ENCODE measurements at places on chromosomes 6 and 20.

- DNase-seq = no peak
These were observed 89.2 kb downstream of the FAM83B start for GRCh38 chr6:54935739-54936138.

DNA sequence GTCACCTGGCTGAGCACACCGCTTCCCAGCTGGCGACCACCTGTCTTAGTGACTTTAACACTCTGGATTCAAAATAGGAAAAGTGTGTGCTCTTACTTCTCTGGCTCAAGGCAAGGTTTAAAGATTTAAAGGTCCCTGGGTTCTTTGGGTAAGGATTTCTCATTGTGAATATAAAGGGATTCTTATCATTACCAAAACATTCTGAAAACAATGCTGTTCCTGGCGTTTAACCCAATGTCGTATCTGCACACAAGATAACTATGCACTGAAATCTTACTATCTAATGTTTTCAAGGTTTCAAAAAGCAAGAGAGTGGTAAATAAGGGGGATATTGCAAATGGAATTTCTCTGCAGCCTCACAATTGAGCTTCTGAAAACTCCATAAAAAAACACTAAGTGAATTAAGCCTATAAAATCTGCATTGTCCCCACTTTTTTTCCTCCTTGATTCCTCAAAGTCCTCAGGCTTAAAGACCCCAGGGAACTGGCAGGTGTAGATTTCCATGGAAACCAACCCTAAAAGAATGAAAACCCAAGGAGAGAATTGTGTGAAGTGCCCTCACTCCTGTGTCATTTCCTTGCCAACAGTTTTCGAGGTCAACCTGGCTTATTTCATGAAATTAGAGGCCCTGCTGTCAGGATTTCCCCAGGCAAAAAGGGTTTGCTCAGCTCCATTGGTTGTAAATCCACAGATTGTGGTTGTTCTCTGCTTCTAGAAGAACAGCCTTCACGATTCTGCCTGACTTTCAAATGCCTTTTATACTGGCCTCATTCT is 44.0 kb downstream of the BMP2 start:
- DNase-seq = no peak

- DNase-seq = no peak
These were observed 152.2 kb downstream of the TFAP2B start for GRCh38 chr6:50970908-50971307.

GRCh38 chr20:17909869-17910321 is 58.7 kb downstream of the SNX5 start:
- no peak for DNase-seq

GRCh38 chr20:41174782-41175181 is 37.4 kb downstream of the PLCG1 start:
- DNase-seq = no peak

- DNase-seq = no peak
These were observed 22.3 kb downstream of the CDH4 start for GRCh38 chr20:61274326-61274725.

GRCh38 chr6:115896538-115897129 is 164.1 kb downstream of the FRK start:
- no peak for DNase-seq

Measured in stimulated activated CD8-positive, alpha-beta memory T cell treated with anti-CD3 and anti-CD28 coated beads, Interleukin-15, amount 100 ng/mL, for 48 hours (primary cell).